Mesenteric fat pad (tissue), 1 donor: ENCODE measurements at places on chromosomes 6 and 20.

GRCh38 chr6:75657327-75657726, 55.6 kb downstream of the SENP6 start:
- no peak for DNase-seq

DNA sequence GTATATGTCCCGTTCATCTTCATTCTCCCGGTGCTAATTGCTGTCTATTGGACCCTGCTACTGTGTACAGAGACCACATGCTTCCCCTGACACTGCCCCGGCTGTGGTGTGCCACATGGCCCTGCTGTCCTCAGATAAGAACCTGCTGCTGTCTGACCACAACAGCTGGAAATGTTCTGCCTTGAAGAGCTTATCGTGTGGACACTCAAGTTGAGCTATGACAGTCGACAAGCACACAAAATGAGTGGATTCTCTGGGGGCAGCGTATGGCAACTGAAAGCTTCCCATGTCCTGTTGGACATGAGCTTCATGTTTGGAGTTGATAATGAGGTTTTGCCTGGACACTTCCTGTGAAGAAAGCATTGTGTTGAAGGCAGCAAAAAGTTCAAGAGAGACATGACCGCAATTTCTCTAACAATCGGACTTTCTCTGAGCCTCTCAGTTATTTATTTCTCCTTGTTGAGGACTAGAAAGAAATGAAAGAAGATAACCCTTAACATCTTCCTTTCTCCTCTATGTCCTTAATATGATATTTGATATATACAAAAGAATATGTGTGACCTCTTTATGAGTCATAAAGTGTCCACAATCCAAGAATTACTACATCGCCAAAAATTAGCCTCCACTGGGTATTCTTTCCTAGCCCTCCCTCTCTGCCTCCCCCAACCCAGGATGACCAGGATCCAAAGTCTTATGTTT, 187.1 kb upstream of the TCF21 start:
- no peak for DNase-seq

- no peak for DNase-seq
Measured at GRCh38 chr6:36840432-36841403, 1.5 kb upstream of the CPNE5 start.

- no peak for DNase-seq
Measured at GRCh38 chr6:95923518-95923917, 92.3 kb upstream of the FUT9 start.
